ENCODE measurements at places on chromosomes 6 and 20.

GRCh38 chr6:14704383-14705271 is 541.2 kb upstream of the JARID2 start:
- DNase-seq, result no peak

DNA sequence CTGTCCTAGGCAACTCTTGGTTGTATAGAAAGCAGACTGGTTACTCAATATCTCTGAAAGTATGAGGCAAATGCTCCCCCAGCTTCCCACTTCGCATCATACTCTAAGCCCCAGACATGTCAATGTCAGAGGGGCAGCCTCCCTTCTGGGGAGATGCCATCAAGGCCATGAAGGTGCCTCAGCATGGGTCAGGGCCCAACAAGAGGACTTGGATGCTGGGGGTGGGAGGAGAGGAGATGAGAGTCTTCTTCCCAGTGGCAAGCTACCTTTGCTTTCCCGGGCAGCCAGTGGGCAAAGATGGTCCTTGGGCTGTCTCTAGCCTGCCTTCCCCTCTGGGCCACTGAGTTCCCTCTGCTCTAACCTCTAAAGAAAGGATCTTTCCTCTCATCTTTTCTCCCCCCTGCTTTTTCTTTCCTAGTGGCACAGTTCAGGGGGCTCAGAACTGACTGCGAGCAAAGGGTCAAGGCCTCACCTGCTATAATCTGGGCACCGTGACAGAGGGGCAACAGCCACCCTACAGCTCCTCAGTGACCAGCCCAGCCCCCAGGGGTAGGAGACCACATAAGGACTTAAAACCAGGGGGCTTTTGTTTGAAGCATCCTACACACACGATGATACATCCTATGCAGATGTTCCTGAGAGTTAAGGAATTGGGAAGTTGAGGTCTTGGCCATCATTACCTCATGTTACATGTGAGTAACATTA is 26.2 kb downstream of the MOCS1 start:
- no peak for DNase-seq

GRCh38 chr6:170480050-170480692 is 72.9 kb downstream of the PSMB1 start:
- no peak for DNase-seq

- no peak for DNase-seq
Measured at GRCh38 chr6:68128211-68128610, 506.9 kb upstream of the ADGRB3 start.

- no peak for DNase-seq
Measured at GRCh38 chr6:90369651-90370050, 73.0 kb upstream of the BACH2 start.

DNA sequence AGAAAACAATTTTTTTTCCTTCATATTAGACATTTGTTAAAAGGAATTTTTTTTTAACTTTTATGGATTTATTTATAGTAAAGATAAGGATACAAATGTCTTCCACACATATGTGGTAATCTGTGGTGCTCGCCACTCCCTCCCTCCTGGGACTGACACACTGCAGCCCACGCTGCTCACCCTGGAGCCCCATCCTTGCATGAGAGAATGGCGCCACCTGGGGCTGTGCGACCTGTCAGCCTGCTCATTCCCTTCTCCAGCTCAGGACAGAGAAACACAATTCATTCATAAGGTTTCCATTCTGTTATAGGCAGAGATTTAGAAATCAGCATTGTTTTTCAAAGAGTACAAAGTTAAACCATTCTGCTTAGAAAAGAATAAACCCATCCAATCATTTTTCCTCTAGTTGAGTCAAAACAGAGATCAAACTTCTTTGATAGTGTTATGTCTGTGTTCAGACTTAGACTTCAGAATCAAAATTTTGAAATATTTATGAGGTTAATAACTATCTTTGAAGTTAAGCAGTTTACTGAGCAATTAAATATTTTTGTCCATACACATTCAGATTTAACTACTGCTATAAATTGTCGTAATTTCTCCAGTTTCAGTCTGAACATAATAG is 42.8 kb upstream of the DYNLRB1 start:
- DNase-seq, result peak; percentile 1

DNA sequence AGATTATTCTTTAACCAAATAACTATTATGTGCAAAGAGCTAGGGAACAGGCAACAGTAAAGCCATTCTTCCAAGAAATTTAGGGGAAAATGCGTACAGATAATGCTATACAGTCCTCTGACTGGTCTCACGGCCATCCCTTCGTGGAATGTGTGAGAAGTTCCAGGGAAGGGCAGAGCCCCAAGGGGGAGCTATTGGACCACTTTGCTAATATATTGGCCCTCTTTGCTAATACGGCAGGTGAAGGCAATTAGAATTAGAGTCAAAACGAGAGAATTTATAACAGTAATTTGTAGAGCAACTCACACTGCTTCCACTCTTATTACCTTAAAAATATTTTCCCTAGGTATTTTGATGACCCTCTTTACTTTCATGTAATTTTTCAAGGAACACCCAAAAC is 140.4 kb downstream of the IMPG1 start:
- DNase-seq, result no peak

Data from activated CD4-positive, alpha-beta T cell treated with anti-CD3 and anti-CD28 coated beads, Interleukin-2, amount 50 U/mL, for 4 hours (primary cell).